ENCODE measurements at places on chromosomes 4 and X.

GRCh38 chr4:174198828-174199227, 84.6 kb downstream of the FBXO8 start:
- no peak for DNase-seq

- no peak for DNase-seq
These were observed 48.4 kb downstream of the ARHGAP10 start for GRCh38 chr4:147780137-147780777.

GRCh38 chrX:87370865-87371264, 146.7 kb upstream of the KLHL4 start:
- no peak for DNase-seq

DNA sequence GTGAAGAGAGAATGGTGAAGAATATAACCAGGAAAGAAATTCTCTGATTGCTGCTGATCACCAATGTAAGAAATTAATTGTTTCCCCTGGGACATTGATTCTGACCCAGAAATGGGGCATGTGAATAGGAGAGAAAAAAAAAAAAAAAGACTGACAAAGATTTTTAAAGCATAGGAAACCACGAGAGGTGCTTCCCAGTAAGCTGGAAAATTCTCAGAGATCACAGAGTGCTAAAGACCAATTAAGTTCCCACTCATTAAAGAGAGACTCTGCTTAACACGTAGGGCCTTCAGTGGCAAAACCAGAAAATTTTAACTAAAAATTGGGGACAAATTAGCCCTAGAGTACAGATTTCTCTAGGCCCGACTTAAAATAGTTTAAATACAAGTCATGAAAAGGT, 604.4 kb downstream of the ARAP2 start:
- DNase-seq: no peak

GRCh38 chr4:100816436-100817045, 298.7 kb upstream of the EMCN start:
- DNase-seq: no peak

- DNase-seq: no peak
These were observed 520 bp upstream of the SRP72 start for GRCh38 chr4:56466910-56467283.

- DNase-seq: no peak
These were observed 2.4 kb downstream of the AGTR2 start for GRCh38 chrX:116172976-116173375.

GRCh38 chrX:141903400-141904155, at the start of gene MAGEC1:
MAGEC1 (plus strand) TSS chrX:141903894; CDS start chrX:141905073, 1,179 bp downstream.
- DNase-seq: no peak

Measured in CD4-positive, CD25-positive, alpha-beta regulatory T cell (primary cell).